Fibroblast of skin of back (primary cell): ENCODE measurements at places on chromosomes 1 and 21.

DNA sequence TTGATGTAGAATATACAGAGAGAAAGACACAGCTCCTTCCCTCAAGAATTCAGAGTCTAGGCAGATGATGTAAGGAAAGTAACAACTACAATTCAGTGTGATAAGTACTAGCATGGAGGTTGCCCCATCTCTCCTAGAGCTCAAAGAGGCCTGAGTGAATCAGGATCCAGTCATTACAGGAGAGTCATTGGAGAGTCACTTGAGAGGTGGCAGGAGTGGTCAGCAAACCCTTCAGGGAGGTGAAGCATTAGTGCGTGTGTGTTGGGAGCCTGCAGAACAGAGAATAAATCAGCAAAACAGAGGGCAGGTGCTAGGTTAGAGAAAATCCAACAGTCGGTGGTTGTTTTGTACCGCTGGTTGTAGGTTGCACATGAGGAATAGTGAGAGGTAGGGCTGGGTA is 46.1 kb downstream of the GRIK1 start:
- no peak for DNase-seq

- DNase-seq, result no peak
Measured at GRCh38 chr1:160045653-160046052, 13.9 kb upstream of the PIGM start.

- no peak for DNase-seq
Measured at GRCh38 chr1:87450615-87451209, 122.0 kb downstream of the LMO4 start.

GRCh38 chr1:182631954-182632353 is 27.8 kb upstream of the RGS16 start:
- no peak for DNase-seq
